T-helper 17 cell (primary cell): ENCODE measurements at places on chromosomes 1 and 21.

DNA sequence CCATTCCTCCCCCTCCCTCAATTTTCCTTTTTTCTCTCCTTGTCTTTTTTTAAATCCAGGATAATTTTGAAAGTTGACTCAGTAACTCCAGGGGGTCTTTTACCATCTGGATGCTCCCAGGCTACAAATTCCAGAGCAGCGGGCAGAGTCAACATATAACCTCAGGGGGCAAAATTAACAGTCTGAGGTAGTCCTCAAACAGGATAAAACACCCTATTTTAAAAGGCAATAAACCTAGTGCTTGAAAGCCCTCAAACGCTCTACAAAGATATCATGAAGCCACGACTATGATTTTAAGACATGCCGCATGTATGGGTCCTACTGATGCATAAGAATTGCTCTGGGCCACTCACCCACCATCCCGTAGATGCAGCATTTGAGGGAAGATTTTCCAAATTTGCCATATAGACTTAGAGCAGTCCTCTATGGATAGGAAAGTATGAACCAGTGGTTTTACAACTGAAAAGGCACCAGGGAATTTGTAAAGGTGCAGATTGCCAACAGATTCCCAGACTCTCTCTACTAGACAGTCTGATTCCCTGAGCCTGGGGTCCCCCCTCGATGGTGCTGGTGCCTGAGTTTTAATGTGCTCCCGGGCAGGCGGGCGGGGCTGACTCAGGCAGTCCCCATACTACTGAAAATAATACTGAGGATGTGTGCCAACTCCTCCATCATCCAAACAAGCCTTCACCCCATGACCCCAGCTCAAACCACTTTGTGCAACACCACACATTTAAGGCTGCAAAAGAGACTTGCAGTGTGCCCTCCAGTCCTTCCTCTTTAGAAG, 37.2 kb downstream of the PTPN14 start:
- no peak for DNase-seq

GRCh38 chr1:246805135-246805716, 81.0 kb downstream of the SCCPDH start:
- no peak for DNase-seq

- DNase-seq = no peak
Observed at GRCh38 chr21:26505211-26505610, 67.9 kb downstream of the CYYR1 start.

DNA sequence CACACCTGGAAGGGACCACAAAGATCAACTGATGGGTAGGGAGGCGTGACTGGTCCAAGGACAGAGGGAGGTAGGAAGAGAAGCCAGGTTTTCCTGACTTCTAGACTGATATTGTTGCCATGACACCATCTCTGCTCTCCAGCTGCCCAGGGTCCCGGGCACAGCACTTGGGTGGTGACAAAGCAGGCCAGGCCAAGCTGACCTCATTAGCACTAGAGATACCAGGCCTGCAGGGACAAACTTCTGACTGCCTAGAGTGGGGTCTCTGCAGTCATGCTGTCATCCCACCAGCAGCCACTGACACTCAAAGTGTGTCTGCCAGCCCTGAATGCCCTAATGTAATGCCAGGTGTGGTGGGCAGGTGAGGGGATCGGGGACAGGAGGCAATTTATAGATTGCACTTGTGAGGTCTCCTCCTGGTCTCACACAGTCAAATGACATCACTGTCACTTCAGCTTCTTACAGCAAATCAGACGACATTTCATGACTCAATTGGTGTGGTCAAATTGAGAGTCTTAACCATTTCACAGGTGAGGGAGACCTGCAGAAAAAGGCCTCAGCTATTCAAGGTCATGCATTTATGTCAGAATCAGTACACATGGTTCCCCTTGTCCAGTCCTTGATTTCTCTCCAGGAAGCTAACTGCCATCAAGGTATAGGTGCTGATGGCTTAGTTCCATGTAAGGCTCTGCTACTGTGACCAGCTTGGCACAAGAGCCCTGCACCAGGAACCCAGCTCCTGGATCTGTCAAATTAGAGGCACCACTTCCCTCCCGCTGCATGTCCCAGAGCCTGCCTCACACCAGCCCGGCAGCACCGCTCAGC, 2.7 kb downstream of the SLC9A1 start:
- DNase-seq = no peak

DNA sequence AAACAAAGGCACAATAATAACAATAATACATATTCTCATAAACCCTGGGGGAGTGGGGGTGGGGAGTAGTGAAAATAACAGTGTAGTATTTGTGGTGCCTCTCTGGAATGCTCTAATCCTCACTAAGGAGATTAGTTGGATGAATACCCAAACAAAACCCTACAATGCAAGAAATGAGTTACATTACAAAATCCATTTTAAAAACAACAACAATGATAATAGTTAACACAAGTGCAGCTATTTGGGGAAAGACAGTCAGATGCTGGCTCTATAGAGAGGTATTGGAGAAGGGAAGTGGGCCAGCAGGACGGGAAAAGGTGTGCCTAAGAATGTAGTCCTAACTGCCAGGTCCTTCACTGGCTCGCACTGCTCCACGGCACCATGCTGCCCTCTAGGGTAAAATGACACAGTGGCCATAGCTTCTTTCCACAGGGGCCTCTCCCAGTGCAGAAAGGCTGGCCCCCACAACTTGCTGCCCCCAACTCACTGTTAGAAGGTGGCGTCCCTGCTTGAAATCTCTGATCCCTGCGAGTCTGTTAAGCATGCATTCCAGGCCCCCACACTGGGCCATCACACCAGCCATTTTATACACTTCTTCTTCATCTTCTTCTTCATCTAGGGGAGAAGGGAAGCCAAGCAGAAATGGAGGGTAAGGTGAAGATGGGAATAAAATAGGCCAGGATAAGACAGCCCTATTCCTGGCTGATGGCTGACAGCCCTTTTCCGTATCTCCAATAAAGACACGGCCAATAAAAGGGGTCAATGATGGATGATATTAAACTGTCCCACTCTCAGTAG, 113.8 kb downstream of the UBR4 start:
- DNase-seq = no peak

DNA sequence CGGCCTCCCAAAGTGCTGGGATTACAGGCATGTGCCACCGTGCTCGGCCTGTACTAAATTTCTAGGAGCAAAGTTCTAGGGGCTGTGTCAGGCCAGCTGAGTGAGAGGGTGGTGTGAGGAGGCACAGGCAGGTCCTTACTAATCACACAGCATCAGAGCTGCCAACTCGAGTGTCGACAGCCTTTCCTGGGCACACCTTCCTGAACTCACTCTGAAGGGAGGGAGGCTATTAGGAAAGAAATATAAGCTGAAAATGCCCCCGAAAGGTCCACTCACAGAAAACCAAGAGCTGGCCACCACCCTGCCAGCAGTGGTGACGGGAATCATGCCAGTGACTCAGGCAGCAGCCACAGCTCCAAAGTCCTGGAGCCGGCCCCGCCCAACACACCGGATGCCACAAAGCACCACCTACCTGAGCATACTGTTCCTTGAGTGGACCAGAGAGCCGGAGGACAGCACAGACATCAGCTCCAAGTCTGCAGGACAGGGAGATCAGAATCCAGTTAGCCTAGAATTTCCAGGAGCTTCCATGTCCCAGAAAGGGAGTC, 4.5 kb downstream of the PMVK start:
- no peak for DNase-seq

DNA sequence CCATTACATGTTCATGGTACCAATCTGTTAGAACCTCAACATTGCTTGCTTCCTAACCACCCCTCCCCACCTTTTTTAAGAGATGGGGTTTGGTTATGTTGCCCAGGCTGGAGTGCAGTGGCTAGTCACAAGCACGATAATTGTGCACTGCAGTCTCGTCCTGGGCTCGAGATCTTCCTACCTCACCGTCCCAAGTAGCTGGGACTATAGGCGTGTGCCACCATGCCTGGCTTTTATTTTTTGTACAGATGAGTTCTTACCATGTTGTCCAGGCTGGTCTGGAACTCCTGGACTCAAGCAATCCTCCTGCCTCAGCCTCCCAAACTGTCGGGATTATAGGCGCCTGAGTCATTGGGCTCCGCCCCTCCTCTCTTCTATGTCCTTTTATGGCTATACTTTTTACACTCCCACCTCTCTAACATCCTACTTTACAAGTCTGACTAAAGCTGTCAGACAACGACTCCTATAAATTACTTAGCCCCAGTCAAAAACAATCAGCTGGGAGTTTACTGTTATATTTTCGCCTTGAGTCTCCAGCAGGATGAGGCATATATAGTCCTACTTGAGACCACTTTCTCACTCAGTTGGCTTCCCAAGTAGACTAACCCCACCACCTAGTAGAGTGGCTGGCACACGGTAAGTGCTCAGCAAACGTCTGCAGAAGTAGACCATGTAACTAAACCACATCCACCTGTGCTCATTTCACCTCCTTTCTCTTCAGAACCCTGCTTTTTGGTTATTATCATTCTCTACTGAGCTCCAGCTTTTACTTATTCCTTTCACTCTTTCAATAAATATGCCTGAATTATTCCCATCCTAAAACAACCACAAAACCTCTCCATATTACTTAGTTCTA, 13.8 kb downstream of the ENSA start:
- no peak for DNase-seq

GRCh38 chr1:199684686-199685273, 342.7 kb upstream of the NR5A2 start:
- no peak for DNase-seq

DNA sequence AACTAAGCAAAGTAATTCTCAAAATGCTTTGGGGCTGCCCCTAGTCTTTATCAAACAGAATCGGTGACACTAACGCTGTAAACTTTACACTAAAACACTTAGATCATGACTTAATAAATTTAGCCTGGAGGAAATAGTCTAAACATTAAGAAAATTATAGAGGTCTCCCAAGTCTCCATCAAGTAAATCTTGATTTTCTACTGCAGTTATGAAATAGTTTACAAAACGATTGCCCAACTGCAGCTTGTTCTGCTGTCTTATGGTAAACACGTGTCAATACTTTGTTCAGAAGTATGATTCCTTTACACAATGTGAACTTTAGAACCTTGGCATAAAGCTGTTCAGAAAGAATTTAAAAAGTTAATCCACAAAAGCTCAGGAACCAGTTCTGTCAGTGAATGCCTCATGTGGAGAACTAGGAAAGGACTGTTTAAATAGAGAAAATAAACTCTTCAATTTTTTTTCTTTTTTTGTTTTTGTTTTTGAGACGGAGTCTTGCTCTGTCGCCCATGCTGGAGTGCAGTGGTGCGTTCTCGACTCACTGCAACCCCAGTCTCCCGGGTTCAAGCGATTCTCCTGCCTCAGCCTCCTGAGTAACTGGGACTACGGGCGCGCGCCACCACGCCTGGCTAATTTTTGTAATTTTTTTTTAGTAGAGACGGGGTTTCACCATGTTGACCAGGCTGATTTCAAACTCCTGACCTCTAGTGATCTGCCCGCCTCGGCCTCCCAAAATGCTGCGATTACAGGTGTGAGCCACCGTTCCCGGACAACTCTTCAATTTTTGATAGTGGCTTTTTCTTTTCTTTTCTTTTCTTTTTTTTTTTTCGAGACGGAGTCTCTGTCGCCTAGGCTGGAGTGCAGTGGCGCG, 1.6 kb downstream of the DDI2 start:
- DNase-seq = no peak

DNA sequence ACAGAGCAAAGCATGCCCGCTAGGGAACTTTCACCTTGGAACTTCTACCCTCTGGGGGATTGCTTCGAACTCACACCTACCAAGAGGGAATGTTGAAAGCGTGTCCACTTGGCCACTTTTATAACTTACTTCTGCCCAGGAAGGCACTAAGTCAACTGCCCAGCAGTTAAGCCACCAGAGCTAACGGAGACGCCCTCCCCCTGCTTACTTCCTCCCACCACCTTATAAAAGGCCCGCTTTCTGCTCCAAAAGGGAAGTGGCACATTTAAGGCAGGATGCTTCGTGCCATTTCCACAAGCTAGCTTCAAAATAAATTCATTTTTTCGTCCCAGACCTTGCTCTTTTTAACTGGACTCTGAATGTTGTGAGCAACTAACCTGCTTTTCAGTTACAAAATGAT, 3.2 kb upstream of the AK2 start:
- no peak for DNase-seq

- DNase-seq = no peak
Observed at GRCh38 chr21:45787371-45787770, 143.8 kb downstream of the PCBP3 start.

DNA sequence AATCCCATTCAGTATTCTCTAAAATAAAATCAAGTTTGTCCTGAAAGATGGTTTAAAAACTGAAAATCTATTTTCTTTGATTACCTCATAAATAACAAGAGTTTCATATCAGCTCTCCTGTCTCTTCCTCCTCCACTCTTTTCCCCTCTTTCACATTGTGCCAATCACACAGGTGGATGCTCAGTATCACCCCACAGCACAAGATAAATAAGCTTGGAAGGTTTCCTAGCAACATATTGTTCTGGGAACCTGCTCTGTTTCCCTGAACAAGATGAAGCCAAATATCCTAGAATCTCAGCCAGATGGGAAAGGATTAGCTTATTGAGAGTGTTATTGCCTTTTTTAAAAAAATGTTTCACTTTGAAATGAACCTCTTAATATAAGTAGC, 45.7 kb upstream of the CACYBP start:
- DNase-seq = no peak

GRCh38 chr1:232999956-233000625, 49.7 kb downstream of the NTPCR start:
- no peak for DNase-seq

DNA sequence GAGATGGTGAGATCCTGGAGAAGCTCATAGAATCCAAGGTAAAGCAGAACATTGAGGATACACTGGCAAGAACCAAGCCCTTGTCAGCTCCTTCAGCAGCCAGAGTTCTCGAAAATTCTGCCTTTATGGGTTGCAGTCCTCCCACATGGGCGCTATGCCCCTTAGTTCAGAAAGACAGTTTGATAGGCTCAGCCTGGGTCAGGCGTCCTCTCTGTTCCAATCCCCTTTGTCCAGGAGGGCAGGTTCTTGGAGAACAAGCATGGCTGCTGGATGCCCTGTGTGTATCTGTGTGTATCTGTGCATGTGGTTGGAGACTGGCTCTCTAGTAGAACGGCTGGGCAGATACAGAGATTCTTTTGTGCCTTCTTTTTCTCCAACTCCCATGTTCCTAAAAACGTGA, 8.0 kb upstream of the NBL1 start:
- DNase-seq = no peak

DNA sequence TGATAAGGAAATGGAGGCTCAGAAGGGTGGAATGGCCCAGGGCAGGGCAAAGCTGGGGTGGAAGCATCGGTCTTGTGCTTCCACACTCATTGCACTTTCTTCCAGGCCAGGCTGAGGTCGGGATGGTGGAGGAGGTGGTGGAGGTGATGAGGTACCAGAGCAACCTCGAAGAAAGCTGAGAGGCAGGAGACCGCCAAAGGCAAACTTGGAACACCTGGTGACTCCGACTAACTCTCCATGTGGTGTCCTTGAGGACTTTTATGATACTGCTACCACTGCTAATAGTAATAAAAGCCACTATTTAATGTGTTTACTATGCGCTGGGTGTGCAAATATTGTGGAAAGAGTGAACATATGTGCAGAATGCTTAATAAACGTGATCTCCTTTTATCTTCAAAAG, 16.9 kb upstream of the BTG2 start:
- no peak for DNase-seq
